Activated CD8-positive, alpha-beta memory T cell treated with anti-CD3 and anti-CD28 coated beads for 4 hours (primary cell): ENCODE measurements at places on chromosomes 3 and 15.

DNA sequence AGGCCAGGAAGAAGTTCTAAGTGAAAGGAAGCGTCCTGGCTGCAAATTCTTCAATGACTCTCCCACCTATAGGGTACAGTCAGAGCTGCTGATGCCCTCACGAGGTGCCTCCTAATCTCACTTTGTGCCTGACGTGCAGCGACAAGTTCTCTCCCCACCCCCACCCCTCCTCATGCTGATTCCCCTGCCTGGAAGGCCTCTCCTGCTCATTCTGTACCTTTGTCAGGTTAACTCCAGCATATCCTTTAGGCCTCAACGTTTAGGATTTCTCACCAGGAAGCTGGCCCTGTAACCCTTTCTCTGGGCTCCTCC, 25.0 kb downstream of the SLC12A8 start:
- DNase-seq: no peak

DNA sequence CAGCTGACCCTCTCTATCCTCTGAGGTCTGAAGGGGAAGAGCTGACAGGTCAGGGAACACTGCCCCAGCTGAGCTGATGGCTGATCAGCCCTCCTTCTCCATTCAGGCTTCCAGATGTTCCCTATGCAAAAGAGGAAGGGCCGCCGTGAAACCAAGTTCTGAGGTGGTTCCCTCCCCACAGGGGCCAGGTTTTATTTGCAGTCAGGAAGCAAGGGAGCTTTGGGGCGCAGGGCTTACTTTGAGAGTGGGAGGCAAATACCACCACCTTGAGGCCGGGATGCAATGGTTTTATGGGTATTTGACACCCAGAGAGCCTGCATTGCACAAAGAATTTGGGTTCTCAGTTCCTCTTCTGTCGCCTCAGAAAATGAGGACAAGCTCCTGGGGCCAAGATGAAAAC, 186.9 kb downstream of the ARRDC4 start:
- no peak for DNase-seq

DNA sequence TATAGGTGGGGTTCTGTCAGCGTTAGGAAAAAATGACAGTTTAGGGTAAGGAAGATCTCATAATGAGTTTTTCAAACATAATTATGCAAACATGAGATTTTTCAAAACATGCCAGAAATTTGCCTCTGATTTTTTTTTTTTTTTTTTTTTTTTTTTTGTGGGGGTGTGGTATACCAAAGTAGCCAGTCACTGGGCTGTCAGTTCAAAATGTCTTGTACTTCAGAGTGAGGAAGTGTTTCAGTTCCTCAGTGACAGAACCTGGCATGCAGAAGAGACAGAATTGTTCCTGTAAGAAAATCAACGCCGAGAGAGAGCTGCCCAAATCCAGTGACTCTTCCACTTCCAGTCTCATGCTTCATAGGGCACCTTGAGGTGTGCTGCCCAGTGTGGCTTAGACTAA, 9.7 kb downstream of the NCBP2 start:
- no peak for DNase-seq

GRCh38 chr15:33460166-33460805, 149.5 kb downstream of the RYR3 start:
- no peak for DNase-seq

DNA sequence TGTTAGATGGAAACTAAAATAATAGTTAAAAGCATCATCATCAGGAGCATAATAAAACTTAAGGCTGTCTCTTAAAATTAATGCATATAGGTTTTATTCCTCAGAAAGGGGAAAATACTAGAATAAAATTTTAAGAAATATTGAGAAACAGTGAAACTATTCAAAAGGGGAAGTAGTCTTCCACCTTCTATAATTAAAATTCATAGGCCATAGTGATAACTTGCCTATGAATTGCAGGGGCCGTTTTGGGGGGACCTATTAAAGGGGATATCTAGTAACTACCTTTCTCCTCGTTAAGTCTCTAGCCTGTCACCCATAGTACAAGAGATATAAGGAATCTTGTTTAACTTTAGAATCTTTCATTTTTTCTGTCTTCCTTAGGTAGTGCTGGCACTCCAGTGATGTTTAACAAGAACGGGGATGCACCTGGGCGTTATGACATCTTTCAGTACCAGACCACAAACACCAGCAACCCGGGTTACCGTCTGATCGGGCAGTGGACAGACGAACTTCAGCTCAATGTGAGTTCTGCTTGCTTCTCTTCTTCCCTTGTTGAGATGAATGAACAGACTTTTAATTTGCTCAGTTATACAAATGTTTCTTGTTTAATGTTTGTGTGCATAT, 600.4 kb downstream of the GRM7 start:
- no peak for DNase-seq

DNA sequence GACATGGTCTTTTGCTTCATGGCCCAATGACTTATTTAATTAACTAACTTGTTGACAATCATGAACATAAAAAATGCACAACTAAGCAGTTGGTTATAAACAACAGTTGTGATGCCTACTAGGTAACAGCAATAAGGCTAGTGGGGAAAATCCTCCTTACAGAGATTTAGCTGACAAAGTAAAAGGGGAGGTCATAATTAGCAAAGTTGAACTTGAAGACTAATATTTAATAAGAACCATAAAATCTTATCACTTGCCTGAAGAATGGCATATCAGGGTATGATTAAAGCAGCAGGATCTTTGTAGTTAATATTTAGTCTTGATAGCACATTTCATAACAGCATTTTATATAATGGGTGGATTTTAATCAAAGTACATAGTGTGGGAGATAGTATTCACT, 84.2 kb downstream of the MME start:
- no peak for DNase-seq

GRCh38 chr3:95798628-95799027, 1015.8 kb upstream of the EPHA6 start:
- no peak for DNase-seq

- DNase-seq: no peak
These were observed 40.7 kb downstream of the RFT1 start for GRCh38 chr3:53089511-53089910.

- DNase-seq: no peak
These were observed 4.7 kb upstream of the RPS17 start for GRCh38 chr15:82545002-82545401.

DNA sequence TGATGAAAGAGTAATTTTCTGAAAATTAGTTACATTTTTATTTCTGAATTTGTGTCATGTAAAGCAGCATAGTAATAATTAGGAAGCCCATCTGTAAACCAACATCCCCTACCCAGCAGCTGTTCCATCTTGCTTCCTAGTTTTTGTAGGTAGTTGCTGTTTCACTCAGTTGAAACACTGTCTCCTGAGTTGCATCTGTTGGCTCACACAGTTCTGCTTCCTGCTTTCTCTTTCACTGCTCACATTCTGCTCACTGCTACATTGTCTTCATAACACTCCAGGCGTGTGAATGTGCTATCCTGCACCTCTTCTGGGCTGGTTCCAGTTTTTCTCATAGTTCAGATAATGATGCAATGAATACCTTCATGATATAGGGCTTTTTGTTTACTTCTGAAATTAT, 123.4 kb downstream of the EPHB1 start:
- no peak for DNase-seq

DNA sequence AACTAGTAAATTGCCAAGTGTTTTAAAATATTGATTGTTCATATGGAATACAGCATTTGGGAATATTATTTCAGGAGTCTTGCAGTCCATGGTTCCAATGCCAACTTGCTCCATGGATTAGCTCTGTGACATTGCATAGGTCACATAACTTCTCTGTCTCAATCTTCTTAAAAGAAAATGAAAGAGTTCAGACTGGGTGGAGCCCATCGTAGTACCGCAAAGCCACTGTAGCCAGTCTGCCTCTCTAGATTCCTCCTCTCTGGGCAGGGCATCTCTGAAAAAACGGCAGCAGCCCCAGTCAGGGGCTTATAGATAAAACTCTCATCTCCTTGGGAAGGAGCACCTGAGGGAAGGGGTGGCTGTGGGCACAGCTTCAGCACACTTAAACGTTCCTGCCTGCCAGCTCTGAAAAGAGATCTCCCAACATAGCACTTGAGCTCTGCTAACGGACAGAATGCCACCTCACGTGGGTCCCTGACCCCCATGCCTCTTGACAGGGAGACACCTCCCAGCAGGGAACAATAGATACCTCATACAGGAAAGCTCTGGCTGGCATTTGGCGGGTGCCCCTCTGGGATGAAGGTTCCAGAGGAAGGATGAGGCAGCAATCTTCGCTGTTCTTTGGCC, 168.8 kb upstream of the CNTN4 start:
- DNase-seq: no peak

- DNase-seq: no peak
These were observed 677.0 kb downstream of the NTRK3 start for GRCh38 chr15:87579537-87579936.

GRCh38 chr3:188659449-188660090, 505.6 kb downstream of the LPP start:
- DNase-seq: no peak

DNA sequence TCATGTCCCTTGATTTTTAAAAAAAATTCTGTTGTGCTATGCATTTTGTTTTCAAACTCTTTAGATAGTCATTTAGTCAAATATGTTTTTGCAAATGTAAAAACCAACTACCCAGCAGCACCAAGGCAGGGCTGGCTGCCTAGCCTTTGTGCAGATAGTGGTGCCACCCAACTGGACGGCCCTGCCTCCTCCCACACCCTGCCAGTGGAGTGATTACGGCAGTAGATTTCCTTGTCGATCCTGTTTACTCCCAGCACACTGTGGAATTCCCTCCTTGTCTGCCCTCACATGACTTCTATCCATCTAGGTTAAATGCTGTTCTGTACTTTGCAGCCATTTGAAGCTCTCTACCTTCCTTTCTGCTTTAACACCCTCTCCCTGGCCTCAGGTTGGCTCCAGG, 79.4 kb upstream of the PLXNA1 start:
- no peak for DNase-seq

GRCh38 chr3:181369637-181370036, 342.1 kb upstream of the SOX2 start:
- no peak for DNase-seq

DNA sequence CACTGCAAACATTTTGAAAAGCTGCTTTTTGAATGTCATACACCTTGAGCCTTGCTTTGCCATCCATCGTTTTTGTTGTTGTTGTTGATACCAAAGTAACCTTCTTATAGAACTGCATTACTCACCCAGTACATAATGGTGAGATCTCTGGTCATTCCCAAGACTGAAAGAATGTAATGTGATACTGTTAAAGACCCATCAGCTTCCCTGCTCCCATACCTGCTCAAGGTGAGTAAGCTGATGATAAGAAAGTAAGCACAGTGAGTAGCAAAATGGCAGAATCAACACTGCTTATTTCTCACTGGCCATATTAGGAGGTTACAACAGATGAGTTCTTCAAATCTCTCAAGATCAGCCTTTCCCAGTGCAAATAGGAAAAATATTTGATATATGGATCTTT, 89.8 kb downstream of the CADPS start:
- no peak for DNase-seq

DNA sequence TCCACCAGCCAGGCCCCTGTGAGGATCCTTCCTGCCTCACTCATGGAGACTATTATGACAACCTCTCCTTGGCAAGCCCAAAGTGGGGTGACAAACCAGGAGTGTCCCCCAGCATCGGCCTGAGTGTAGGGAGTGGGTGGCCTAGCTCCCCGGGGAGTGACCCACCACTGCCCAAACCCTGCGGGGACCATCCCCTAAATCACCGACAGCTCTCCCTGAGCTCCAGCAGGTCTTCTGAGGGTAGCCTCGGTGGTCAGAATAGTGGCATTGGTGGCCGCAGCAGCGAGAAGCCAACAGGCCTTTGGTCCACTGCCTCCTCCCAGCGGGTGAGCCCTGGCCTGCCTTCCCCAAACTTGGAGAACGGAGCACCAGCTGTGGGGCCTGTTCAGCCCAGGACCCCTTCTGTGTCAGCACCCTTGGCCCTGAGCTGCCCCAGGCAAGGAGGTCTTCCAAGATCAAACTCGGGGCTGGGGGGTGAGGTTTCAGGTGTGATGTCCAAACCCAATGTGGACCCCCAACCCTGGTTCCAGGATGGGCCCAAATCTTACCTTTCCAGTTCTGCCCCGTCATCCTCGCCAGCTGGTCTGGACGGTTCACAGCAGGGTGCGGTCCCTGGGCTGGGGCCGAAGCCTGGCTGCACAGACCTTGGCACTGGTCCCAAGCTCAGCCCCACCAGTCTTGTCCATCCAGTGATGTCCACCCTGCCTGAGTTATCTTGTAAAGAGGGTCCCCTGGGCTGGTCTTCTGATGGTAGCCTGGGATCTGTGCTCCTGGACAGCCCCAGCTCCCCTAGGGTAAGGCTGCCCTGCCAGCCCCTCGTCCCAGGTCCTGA, 1.0 kb downstream of the LIMD1 start:
- no peak for DNase-seq

DNA sequence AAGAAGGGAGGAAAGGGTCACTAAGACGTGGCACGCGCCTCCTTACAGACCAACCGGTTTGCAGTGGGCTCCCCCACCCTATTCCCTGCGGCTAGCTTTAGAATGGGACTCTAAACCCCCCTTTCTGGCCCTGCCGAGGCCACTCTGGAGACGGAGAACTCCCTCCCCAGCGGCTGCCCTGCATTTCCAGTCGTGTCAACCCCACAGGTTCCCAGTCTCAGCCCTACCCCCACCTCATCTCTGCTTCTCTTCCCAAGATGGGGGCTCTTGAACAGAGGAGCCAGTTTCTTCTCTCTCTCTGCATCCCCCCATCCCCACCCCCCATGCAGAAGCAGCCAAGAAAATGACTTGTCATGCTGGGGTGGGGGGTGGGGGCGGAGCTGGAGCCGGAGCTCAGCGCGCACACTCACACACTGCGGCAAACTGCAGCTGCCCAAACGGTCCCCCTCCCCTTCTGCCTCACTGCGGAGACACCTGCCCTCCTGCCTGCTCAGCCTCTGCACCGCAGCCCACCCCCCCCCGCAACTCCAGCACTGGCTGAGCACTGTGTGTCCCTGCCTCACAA, 871 bp downstream of the MAP1A start:
- DNase-seq: no peak

- no peak for DNase-seq
These were observed 375.9 kb downstream of the RSL24D1 start for GRCh38 chr15:54820811-54821210.

DNA sequence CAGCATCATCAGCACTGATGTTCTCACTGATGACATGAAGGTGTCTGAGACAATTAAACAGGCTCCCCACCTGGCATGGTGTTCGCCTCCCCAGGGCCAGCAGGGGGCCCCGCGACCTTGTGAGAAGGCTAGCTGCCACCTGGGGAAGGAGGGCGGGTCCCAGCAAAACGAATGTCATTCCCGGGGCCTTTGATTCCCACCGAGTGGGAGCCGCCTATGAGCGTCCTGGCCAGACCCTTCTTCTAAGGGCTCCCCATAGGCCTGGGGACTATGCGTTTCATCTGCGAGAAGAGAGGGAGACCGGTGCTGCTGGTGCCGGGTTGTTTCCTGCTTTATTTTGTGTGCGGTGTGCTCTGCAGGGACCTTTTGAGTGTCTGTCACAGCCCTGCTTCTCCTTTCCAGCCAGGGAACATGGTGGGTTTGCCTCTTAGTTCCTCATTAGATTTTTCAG, 20.5 kb upstream of the MINDY4B start:
- DNase-seq: peak; percentile 9

DNA sequence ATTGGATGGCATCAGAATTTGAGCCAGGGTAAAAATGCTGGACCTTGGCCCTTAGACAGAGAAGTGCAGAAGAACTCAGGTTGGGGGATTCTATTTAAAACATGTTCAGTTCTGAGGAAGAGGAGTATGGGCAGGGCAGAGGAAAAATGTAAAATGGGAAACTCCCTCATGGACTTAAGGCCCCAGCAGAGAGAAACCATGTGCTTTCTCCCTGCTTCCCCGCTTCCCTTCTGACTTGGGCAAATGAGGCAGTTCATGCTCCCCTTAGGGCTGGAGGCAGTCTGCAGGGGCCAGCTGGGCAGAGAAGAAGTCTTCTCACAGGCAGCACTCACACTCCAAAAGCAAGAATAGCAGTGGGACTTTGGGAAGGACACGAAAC, 9.9 kb upstream of the NUDT16 start:
- no peak for DNase-seq

- no peak for DNase-seq
These were observed 17.3 kb downstream of the ATOSA start for GRCh38 chr15:52661909-52662308.
